ENCODE measurements at places on chromosomes 7 and 10. TPM values are rescaled to one million over a fixed set of nuclear protein-coding genes. Genes with fewer than 3 reads are reported as not detected.

DNA sequence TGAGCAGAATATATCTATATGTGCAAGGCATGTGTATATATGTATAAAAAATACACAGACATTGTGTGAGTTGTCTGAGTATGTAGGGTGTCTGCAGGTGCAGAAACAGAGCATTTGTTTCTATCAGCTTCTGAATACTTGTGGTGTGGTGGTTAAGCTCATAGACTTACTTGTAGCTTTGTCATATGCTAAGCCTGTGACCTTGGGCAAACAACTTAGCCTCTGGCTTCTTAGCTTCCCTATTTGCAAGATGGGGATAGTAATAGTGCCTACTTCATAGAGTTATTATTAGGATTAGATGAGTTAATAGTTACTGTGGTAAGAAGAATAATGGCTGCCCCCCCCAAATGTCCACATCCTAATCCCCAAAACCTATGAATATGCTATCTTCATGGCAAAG lies 28.2 kb upstream of the PAX2 start:
- no peak for DNase-seq

GRCh38 chr10:12377658-12378290 lies 28.4 kb downstream of the CAMK1D start:
- DNase-seq = no peak

Gene GSAP
- total RNA-seq = 1.7 TPM

DNA sequence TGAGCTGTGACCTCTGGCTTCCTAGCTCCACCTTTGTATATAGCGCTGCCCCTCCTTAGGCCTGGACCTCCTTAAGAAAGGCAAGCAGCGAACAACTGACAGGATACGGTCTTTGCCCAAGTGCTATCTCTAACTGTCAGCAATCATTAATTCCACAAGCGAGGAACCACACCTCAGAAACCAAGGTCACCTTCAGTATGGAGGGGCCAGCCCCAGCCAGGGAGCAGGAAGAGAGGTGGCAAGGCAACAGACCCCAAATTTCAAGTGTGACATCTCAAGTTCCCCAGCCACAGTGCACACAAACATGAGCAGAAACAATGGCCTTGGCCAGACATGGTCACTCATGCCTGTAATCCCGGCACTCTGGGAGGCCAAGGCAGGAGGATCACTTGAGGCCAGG lies 4.8 kb upstream of the AOC1 start:
- no peak for DNase-seq

GRCh38 chr7:24724451-24725190 lies 32.6 kb downstream of the GSDME start:
- DNase-seq = no peak

GRCh38 chr7:75876126-75876881 lies 2.5 kb upstream of the RHBDD2 start:
- no peak for DNase-seq

- DNase-seq = no peak
These were observed 129.7 kb upstream of the CALCR start for GRCh38 chr7:93704217-93704616.
